Stimulated activated CD8-positive, alpha-beta memory T cell treated with anti-CD3 and anti-CD28 coated beads, Interleukin-7, amount 100 ng/mL, for 1 hour (primary cell): ENCODE measurements at places on chromosomes 6 and 20.

GRCh38 chr6:46491628-46492547 lies 639 bp upstream of the RCAN2 start:
- DNase-seq = no peak

DNA sequence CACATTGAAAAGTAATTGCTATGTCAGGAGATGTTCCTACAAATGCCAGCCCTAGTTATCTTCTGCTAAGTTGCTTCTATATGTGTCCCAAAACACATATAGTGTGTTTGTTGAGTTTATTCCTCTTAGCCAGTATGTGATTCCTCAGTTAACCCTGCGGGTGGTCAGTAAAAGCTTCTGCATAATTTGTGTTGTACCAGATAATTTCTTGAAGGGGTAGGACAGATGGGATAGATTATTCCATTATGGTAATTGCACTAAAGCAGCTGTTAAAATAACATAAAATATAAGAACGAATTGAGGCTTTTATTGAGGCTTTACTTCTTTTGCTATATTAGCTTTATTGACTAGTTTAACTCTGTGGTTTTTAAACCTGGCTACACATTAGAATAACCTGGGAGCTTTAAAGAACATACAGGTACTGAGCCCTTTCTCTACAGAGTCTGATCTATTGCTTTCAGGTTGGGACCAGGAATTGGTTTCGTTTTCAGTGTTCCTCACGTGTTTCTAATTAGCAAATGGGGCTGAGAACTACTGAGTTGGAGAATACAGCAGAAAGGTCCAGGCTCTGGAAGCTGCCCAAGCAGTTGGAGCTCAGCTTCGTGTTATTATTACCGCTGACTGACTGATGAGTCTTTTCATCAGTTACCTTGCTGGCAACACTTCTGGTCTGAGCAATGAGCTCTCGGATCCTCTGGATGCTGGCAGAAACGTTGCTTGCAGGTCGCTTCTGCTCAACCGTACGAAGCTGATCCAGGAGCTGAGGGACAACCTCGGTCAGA lies 56.9 kb downstream of the FAM229B start:
- DNase-seq = no peak

DNA sequence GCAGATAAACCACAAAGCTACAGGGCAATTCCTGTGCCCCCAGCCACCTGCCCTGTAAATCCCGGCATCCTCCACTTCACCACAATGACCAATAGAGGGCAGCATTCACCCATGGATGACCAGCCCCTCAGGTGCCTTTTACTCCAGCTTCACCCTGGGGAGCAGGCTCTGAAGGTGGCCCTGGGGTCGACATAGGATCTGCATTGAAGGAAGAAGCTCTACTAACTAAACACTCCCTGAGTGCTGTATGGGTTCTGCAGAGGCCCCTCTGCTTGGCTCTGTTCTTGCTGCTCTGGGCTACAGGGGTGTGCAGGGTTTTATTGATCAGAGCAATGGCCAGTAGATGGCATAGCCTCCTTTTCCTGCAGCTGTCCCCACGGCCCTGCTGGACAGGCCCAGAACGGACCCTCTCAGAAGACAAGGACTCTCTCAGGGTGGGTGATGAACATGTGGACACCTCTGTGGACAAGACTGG lies 20.3 kb downstream of the CST4 start:
- DNase-seq = no peak

DNA sequence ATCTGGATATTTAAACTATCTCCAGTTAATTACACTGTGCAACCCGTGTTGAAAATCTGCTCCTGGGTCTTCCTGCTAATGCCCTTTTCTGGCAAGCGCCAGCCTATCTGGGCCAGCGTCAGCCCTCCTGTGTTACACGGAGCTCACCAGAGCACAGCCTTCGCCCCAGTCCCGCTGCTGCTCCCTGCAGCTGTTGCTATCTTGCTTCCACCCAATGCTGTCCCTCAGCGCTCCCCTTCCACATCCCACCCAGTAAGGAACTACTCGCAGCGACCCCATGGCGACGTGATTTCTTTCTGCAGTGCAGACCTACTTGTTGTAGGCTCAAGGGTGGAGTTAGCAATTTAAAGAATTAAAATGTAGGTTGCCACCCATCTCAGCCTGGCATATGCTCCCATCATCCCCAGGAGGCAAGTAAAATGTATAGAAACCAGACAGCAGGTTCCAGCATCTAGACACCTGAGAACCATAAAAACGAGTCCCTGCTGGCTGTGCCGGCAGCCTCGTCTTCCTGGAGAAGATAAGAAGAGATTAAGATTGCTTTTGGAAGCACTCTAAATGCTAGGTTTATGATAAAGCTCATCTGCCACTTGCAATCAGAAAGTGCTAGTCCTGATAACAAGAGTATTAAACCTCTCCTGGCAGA lies 254.3 kb upstream of the FOXQ1 start:
- DNase-seq = no peak

GRCh38 chr6:142429195-142429594 lies 127.4 kb downstream of the ADGRG6 start:
- no peak for DNase-seq

- DNase-seq = no peak
Measured at GRCh38 chr6:105641504-105641903, 238.6 kb upstream of the PREP start.

DNA sequence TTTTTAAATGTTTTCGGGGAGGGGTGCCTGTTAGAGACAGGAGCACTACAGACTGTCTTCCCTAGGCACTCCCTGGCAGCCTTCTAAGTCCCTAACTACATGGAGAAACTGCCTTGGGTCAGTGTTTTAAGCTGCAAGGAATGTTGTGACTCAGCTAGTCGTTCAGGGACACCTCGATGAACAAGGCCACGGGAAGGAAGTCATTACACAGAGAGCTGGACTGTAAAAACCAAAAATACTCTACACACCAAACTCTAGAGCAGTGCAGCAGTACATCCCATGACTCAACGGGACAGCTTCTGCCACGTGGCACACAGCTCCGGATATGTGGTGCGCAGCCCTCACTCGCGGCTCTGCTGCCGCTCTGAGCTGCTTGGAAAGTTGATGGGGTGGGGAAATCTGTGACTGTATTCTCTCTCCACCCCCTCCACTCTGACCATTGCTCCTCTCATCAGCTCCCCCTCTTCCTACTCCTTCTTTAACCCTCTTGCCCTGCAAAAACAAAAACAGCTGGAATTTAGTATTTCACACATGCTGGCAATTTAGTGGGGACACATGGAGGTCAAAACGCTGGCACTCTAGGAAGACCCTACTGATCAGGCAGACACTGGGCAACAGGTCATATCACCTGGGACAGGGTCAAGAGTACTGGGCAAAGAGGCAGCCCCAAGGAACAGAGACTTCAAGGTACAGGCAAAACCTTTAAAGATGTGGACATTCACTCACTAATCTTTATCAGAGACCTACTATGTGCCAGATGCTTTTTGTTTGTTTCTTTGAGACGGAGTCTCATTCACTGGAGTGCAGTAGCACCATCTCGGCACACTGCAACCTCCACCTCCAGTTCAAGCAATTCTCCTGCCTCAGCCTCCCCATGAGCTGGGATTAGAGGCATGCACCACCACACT lies 10.9 kb upstream of the LPIN3 start:
- DNase-seq = peak; percentile 30

DNA sequence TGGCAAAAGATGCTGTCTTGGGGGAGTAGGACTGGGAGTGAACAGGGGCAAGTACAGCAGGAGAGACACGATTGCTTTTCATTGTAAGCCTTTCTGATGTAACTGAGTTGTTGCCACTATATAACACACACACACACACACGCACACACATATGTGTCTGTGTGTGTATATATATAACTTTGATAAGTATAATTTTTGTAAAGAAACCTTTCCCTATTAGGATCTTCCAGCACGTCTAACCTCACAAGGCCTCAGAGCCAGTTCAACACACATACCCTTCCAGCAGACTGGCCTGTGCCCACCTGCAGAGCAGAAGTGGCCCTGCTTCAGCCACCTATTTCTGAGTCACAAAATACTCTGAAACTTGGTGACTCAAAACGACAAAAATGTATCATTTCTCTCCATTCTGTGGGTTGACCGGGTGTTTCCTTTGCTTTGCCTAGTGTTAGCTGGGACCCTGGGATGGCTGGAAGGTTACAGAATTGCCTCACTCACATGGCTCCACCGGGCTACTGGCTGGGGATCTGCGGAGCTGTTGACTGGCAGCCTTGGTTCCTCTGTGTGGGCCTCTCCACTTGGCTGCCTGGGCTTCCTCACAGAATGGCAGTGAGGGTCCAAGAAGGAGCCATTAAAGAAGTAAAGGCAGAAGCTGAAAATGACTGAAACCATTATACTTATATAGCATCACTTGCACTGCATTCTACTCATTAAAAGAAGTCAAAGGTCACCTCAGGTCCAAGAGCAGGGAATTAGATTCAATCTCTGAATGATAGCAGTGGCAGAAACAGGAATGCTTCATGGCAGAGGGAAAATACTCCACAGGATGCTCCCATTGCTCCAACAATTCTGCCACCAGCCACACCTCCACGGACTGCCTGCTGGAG lies 126.4 kb downstream of the BANF2 start:
- no peak for DNase-seq

DNA sequence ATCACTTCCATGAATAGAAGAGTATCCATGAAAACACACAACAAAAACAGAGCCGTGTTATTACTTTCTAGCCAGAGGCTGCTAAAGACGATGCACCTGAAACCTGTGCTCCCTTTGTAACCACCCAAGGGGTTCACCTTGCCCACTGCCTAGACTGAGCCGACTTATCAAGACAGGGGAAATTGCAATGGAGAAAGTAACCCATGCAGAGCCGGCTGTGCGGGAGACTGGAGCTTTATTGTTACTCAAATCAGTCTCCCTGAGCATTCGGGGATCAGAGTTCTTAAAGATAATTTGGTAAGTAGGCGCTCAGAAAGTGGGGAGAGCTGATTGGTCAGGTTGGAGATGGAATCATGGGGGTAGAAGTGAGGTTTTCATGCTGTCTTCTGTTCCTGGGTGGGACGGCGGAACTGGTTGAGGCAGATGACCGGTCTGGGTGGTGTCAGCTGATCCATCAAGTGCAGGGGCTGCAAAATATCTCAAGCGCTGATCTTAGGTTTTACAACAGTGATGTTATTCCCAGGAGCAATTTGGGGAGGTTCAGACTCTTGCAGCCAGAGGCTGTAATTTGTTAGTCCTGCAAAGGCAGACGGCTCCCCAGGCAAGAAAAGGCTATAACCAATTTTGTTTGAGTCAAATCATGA lies 366.6 kb downstream of the PREX1 start:
- no peak for DNase-seq

DNA sequence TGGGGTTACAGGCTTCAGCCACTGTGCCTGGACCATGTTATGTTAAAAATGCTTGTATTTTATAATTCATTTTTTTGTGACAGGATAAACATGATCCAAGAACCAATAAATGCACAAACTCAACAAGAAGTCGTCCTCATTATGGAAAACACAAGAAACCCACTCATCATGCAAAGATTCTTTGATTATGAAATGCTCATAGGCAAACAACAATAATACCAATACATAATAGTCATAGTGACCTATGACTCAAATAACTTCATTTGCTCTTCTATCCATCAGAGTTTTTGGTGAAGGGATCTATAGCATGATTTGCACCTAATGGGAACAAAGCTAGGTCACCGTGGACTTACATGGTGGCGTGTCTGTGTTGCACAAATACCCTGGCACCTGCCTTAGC lies 217.1 kb upstream of the THEMIS start:
- no peak for DNase-seq

DNA sequence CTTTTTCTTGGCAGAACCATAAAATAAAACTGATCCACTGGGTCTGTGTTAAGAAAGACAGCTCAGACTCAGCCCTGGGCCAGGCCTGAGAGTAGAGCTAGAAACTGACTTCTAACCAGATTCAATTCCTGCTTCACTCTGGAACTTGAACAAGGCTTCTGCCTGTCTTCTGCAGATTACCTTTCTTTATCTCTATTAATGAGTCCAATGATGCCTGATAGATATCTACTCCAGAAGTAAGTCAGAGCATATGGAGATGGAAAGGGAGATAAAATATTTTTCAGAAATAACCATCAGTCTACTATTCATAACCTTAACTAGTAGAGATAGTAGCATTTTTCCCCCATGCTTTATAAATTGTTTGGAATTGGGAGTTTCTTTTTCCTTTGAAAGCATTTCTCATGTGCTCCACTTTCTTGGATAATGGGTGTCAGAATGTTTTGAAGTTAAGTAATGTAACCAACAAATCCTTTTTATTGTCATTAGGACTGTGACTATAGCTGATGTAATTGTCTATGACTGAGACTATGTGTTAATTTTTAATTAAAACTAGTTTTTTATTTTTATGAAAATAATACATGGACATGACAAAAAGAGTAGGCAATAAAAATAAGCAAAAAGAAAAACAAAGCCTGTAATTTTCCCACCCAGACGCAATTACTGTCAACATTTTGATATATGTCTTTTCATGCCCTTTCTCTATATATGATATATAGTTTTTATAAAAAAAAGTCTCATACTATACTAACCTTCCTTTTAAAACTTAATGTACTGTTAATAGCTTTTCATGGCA lies 7.2 kb downstream of the SOBP start:
- DNase-seq = no peak

GRCh38 chr6:26588965-26589364 lies 7.8 kb upstream of the ABT1 start:
- DNase-seq = no peak

DNA sequence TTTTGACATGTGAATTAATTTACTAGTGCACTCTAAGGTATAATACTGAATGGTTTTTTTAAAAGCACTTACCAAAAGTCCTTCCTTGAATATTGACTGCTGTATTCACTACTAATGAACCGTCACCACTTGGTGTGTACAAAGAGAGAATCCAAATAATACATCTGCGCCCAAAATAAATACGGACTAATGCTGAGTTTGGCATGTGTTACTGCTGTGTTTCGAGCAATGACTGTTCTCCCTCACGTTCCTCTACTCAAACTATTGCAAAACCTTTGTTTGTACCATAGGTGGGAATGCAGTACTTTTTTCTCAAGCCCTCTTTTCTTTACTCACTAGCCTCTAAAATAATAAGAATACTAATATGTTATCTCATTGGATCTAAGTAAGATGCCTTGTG lies 305.5 kb downstream of the QKI start:
- no peak for DNase-seq

GRCh38 chr6:5961836-5962235 lies 44.9 kb downstream of the NRN1 start:
- DNase-seq = no peak

DNA sequence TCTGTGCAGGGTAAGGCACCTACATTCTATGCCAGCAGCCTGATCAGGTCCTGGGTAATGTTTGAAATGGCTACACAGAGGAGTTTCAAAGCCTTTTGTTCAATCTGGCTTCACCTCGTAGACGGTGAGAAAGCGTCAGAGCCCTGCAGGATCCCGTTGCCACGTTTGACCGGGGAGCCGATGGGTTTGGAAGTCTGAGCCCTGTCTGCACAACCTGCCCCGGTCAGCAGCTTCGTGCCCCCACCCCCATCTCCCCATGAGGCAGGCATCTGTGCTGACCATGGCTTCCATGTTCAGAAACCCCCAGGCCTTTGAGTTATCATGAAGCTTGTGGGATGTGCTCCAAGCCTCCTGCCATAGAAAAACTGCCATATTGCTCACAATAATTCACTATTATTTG lies 63.9 kb downstream of the PTPN1 start:
- DNase-seq = no peak

- no peak for DNase-seq
Measured at GRCh38 chr6:31892821-31893220, 4.7 kb downstream of the EHMT2 start.

GRCh38 chr6:170012037-170012330 lies 260.6 kb downstream of the ERMARD start:
- no peak for DNase-seq
